ENCODE measurements at places on chromosomes 12 and 14.

DNA sequence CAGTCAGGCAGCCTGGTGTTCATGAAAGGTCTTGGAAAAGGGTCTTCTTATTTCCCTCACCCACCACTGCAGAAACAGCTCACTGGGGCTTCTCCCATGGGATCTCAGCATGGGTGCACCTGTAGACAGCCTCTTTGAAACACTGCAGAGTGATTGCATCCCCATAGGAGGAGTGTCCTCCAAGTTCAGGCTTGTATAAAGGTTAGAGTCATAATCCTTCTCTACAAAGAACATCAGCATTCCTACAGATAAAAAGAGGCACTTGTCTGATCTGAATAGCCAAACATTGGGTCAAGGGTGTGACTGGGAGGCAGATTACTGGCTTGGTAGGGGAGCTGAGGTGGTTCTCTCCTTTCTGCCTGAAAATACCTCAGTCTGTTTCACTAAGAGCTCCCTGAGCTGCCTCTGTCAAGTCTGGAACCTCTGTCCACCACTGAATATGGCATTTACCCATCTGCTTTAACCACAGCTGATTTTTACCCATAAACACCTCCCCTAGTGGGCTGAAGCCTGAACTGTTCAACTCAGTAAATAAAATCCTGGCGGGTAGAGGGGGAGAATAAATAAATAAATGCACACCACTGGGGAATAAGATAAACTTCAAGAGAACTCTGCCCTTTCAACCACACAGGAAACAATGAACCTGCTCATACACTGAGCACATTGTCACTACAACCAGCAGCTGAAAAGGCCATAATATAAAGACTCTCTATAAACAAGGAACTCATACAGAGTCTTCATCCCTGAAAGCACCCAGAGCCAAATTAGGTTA lies 120.7 kb upstream of the SCAF11 start:
- no peak for DNase-seq

GRCh38 chr12:48291511-48291910 lies 59.2 kb downstream of the ZNF641 start:
- DNase-seq = no peak

DNA sequence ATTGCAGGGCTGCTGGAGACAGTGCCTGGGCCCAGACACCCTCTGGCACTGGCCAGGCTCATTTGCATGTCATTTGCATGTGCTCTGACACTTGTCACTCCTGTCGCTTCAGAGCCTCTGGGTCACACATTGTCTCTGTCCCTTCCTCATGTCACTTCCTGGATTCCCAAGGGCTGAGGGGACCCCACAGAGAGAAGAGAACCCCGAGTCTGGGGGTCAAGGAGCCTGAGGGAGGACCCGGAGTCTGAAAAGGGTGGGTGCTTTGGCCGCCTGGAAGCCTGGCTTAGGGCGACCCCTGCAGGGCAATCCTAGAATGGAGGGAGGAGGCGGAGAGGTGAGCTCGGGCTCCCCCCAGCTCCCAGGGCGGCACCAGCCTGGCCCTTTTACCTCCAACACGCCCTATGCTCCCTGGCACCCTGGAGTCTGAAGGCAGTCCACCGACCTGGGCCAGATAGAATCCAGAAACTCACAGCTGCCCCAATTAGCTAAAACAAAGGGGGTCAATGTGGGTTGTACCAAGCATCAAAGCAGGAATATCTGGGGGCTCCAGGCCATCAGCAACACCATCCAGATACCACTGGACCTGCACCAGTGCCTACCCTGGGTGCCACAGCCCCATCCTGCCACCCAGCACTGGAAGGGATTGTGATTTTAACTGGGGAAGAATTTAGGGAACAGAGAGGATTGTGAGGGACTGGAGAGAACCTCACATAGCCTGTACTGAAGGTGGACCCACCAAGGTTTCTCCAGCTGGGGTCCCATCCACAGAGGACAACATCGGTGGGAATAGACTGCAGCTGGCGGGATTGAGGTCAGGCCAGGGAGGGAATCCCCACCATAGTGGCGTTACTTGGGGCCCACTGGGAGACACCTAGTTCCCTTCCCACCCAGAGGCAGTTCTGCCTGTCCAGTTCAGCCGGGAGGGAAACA lies 21.8 kb upstream of the KRT78 start:
- peak; percentile 63 for DNase-seq

DNA sequence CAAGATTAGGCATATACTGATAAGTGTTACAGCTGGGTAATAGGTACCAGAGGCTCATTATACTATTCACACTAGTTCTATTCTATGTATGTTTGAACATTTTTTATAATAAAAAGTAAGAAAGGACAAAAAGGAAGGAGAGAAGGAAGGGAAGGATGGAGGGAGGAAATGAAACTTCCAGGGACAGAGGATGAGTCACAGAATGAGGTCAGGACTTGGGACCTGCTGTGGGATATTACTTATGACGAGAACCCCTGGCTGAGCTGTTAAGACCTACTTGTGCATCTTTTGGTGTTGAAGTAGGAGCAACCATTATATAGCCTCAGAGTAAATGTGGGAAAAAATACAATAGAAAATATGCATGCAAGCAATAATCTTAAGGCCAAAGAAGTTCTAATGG lies 16.7 kb upstream of the TMEM260 start:
- no peak for DNase-seq

GRCh38 chr14:59337141-59337611 lies 128.0 kb downstream of the GPR135 start:
- DNase-seq = no peak

GRCh38 chr12:108690542-108691174 lies 40.7 kb downstream of the CORO1C start:
- no peak for DNase-seq

- DNase-seq = peak; percentile 87
Observed at GRCh38 chr14:23009939-23010726, at the start of gene C14orf93. TSS of gene C14orf93 (minus strand) at chr14:23010143. CDS start at chr14:22999023, 11,120 bp downstream.

DNA sequence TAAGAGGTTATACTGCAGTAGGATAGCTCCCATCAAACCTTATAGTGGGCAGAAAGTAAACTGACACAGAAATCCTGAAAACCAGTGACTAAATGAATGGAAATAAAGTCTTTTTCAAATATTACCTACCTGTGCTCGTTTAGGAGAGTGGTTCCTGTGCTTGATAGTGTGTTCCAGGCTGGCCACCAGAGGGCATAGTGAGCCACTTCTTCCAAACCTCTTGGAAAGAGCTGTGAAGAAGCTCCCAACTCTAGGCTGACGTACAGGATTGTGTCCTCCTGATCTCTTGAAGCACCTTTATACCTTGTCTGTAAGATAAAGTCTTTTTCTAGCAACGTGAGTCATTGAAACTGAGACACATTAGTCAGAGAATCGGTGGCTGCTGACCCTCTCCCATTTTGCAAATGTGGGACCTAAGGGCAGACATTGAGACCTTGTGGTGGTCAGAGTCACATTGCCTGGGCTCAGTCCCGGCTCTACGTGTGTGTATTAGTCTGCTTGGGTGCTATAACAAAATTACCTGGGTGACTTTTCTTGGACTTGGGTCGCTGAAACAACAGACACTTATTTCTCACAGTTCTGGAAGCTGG lies 17.6 kb downstream of the TDP1 start:
- DNase-seq = peak; percentile 67

- DNase-seq = no peak
Observed at GRCh38 chr14:75437201-75438143, 9.7 kb downstream of the JDP2 start.

- no peak for DNase-seq
Observed at GRCh38 chr14:25944020-25944419, 653.8 kb downstream of the NOVA1 start.

DNA sequence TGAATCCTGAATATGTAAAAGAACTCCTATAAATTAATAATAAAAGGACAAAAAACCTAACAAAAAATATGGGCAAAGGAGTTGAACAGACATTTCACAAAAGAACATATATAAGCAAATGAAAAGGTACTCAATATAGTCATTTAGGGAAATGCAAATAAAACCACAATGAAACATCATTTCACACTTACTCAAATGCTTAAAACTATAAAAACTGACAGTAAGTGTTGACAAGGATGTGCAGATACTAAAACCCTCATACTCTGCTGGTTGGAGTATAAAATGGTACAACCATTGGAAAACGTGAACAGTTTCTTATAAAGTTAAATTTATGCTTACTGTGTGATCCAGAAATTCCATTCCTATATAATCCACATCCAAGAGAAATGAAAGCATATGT lies 247.1 kb downstream of the GXYLT1 start:
- no peak for DNase-seq

DNA sequence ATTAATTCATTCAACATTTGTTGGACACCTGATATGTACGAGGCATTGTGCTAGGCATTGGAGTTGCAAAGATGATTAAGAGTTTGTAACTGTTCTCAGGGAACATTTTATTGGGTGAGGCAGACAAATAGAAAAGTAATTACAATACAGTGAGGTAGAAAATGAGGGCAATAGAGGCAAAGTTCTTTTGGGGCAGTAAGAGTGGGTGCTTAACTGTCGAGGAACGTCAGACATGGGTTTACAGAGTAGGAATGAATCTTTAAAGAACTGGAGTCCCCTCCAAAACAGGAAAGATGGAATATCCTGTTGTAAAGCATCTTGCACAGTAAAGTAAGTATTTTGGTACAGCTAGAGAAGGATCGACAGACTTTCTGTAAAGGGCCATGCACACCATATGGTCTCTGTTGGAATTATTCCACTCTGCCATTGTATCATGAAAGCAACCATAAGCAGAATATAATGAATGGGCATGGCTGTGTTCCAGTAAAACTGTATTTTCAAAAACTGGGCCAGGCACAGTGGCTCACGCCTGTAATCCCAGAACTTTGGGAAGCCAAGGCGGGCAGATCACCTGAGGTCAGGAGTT lies 9.1 kb downstream of the CREBL2 start:
- no peak for DNase-seq

DNA sequence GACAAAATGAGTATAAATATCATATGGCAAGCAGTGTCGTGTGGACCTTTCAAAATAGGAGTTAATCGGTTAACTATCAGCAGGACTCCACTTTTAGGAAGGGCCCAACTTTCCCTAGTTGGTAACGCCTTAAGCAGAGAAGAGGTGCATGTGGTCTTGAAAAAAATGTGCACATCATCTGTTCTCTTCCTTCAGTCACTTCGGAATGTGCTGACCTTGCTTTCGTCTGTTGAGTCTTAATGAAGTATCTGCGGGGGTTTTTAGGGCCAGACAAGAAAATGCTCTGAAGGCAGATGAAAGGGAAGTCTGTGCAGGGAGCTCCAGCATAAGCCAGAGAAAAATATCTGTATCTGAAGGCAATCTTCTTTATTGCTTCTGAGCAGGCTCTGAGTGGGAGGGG lies 185.2 kb downstream of the AEBP2 start:
- no peak for DNase-seq

- DNase-seq = no peak
Observed at GRCh38 chr12:49543914-49544815, 5.3 kb downstream of the KCNH3 start.

GRCh38 chr14:88599761-88600439 lies 37.1 kb downstream of the ZC3H14 start:
- no peak for DNase-seq

All from DND-41 (cell line).